ENCODE measurements at places on chromosomes 16 and 17.

- DNase-seq: no peak
These were observed 33.2 kb upstream of the USP7 start for GRCh38 chr16:8996891-8997290.

GRCh38 chr16:14672403-14672971 lies 21.6 kb downstream of the PLA2G10 start:
- no peak for DNase-seq

- no peak for DNase-seq
These were observed 18.1 kb downstream of the ANKFN1 start for GRCh38 chr17:56171186-56171959.

DNA sequence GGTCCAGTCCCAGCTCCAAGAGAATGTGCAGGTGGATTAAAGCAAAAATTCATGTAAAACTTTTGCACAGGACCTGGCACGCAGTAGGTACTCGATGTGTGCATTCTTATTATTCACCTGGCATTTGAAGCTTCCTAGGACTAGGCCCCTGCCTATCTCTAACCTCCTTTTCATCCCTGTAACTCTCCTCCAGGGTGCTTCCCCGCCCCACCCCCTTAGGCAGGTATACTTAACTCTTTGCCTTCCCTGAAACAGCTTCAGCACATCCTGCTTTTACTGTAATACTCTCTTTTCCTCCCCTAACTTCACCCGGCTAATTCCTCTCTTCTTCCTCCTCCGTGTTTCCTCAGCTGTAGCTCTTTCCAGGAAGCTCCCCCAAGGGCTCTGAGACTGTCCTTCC lies 54.8 kb downstream of the CDK5R1 start:
- no peak for DNase-seq

- DNase-seq: no peak
These were observed 2339.5 kb downstream of the TP53TG3F start for GRCh38 chr16:35798885-35799426.

DNA sequence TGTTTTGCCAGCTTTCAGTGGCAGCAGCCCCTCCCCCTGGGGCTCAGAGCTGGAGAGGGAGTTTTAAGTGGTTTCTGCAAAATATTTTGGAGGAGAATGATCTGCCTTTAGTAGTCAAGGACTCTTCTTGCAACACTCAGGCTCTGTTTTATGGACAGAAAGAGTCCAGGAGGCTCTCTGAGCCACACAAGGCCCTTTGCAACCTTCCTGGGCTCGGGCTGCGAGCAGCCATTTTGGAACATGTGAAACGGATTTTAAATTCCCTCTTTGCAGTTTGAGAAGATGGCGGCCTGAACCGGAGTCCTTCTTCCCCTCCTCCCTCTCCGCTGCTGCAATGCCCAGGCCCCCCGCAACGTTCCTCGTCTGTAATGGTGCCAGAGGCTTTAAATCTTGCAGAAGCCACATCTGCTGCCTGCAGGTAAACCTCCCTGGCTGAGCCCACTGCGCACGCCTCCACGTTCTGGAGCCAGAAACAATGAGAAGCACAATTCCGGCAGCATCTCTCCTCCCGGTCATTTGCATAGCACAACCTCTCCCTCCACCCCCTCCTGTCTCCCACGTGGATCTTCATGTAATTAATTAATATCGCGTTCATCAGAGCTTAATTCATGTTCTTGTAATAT lies 386.1 kb downstream of the SEC14L1 start:
- no peak for DNase-seq

GRCh38 chr17:35900280-35900679 lies 20.1 kb upstream of the CCL5 start:
- no peak for DNase-seq

DNA sequence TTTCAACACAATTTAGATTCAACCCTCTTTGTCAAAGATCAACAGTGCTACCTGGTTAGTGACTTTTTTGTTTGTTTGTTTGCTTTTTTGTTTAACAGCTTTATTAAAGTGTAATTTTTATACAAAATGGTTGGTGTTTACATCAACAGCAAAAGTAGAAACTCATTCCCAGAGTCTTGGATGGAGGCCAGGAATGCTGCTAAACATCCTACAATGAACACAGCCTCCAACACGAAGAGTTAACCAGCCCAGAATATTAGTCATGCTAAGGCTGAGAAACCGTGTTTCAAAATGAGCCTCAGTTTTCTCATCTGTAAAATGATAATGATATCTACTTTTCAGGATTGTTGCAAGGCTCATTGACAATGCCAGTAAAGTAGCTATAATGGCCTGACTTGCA lies 211.0 kb upstream of the MAF start:
- no peak for DNase-seq

DNA sequence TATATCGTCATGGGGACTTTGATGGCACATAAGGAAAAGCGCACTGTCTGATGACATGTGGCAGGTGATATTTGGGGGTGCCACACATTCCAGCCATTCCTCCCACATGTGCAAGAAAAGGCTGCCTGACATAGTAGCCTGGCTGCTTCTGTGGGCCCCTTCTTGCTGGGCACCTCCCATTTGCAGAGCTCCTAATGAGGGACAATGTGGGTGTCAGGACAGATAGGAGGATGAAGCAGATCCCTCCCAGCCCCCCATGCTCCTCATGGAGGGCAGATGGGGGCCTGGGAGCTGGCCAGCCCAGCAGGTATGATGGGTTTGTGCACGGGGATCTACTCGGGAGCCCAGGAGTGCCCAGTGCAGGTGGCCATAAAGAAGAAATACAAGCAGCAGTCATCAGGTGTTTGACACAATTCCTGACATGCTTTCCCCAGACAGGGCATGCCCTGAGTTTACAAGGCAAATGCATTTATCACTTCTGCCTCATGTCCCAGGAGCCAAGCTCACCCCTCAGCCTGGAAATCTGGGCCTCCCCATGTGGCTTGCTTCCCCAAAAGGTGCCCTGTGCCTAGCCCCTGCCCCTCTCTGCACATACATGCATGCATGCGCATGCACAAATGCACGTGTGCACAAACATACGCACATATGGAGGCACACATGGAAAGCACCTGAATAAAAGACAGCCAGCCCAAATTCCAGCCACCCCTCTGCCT lies 260.6 kb upstream of the RPL38 start:
- no peak for DNase-seq

- DNase-seq: no peak
These were observed 12.4 kb downstream of the LUC7L3 start for GRCh38 chr17:50731575-50732460.

- DNase-seq: no peak
These were observed 42.7 kb upstream of the WSCD1 start for GRCh38 chr17:6027342-6028024.

DNA sequence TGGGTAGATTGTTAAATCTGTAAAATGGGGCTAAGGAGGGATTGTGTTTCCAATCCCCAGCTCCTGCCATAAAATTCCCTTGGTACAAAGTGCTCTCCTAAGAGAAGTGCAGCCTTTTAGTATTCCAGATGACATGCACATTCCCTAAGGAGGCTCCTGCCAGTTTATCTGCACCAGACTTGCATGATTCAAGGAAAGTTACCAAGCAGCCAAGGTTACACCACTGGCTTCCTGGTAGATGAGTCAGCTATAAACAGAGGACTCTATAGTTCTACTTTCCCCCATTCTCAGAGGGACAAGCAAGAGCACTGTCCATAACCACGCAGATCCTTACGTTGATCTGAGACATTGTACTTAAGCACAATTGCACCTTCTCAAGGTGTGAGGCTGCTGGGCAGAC lies 1.9 kb downstream of the CALB2 start:
- no peak for DNase-seq

- DNase-seq: no peak
These were observed 28.5 kb downstream of the TNS4 start for GRCh38 chr17:40472733-40473452.

DNA sequence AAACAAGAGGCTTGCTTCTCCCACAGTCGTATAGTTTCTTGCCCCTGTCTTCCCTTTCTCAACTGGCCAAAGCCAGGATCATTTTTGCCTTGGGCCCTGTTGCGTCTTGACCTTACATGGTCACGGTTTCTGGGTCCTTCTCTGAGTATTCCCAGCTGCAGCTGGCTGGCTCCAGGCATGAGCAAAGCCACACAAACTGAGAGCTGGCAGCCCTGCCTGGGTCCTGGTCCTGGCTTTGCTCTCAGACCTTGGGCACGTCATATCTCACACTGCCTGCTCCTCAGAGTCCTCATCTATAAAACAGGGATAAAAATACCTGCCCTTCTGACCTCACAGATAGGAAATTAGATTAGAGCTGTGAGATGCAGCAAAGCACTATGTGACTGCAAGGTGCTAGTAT lies 277.6 kb downstream of the CBLN1 start:
- no peak for DNase-seq

DNA sequence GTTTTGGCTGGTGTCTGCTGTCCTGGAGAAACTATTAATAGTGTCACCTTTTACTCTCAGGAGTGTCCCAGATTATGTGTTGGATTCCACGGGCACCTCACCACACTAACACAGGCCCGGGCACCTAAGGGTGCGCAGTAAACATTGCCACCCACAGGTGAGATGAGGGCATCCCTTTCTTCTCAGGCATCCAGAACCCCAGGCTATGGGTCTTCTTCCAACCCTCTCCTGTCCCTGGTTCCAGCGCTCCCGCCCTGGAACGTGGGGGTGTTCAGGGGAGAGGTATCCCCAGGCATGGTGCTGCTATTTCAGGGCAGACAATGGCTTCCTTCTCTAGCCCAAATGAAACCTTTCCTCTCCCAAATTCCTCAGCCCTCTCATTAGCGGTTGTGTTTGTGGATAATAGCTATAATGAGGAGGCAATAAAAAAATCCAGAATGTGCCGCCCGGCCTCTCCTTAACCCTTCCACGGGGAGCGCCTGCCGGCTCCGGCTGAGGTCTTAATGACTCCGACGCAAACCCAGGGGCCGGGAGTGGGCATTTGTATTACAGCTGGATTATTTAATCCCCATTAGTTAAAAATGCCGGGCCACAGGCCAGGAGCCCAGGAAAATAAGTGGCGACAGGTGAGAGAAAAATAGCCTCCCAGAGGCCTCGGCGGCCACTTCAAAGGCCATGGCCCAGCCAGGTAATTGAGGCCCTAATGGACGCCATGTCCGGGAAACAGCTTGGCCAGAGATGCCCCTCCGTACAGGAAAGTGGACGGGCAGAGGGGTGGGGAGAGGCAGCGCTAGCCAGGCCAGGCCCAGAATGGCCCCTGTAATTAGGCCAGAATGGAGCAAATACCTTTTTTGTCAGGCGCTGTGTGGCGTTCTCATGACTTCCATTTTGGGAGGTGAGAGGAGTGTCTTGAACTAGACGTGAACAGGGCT lies 102.8 kb downstream of the IRX5 start:
- DNase-seq: no peak

GRCh38 chr17:78716814-78717393 lies 65.2 kb downstream of the CYTH1 start:
- no peak for DNase-seq

DNA sequence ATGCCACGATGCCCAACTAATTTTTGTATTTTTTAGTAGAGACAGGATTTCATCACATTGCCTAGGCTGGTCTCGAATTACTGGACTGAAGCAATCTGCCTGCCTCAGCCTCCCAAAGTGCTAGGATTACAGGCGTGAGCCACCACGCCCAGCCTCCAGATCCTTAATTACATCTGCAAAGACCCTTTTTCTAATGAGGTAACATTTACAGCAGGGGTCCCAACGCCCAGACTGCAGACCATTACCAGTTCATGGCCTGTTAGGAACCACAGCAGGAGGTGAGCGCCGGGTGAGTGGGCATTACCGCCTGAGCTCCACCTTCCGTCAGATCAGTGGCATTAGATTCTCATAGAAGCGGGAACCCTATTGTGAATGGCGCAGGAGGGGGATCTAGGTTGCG lies 4.0 kb upstream of the RAB11FIP4 start:
- DNase-seq: no peak

GRCh38 chr17:13996276-13996675 lies 73.0 kb upstream of the COX10 start:
- no peak for DNase-seq

DNA sequence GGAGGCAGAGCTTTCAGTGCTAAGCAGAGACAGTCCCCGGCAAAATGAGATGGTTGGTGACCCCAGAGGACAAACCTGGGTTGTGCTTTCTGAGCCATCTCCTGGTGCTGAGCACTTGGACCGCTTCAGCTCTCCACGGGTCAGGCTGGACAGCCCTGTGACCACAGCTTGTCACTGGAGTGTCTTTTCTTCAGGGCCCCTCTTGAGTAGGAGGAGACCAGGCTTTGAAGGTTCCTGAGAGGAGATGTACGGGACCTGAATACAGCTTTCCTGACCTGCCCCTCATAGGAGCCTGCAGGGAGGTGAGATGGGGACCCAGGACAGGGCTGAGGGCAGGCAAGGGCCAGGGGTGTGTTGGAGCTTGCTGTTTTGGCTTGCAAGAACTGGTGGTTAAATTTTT lies 17.8 kb upstream of the ADGRG1 start:
- no peak for DNase-seq

DNA sequence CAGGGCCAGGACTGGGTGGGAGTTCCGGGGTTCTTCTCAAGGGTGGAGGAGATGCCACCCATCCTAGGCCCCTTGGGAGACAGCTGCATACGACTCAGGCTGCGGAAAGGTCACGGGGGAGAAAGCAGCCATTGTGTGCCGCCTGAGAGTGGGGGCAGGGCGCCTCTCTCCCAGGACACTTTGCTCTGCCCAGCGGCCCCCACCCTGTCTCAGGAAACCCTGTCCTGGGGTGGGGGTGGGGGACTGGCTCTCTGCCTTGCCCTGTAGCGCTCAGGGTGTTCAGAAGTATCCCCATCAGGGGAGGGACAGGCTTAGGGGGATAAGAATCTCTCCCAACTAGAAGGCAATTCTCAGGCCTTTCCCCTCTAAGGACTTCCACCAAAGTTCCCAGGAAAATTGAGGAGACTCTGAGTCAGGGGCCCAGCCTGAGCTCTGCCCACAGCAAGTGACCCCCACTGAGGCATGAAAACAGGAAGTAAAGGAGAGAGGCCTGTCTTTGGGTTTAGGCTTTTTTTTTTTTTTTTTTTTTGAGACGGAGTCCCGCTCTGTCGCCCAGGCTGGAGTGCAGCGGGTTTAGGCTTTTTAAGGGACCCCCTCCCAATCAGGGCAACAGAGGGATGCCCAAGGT lies 4.9 kb downstream of the GIT1 start:
- DNase-seq: no peak

GRCh38 chr17:28898527-28898955 lies 1.0 kb upstream of the FLOT2 start:
- DNase-seq: no peak

- DNase-seq: no peak
These were observed 129.0 kb downstream of the CCDC182 start for GRCh38 chr17:57615836-57616757.
